GM12864 (cell line): ENCODE measurements at places on chromosomes 13 and 19.

GRCh38 chr19:1136201-1136600, 32.4 kb downstream of the GPX4 start:
- no peak for DNase-seq

- no peak for DNase-seq
Observed at GRCh38 chr19:4057931-4058692, 8.6 kb downstream of the ZBTB7A start.

- no peak for DNase-seq
Observed at GRCh38 chr13:113138792-113139551, 16.4 kb downstream of the F10 start.

- DNase-seq: no peak
Observed at GRCh38 chr19:46661735-46662592, 982 bp upstream of the DACT3 start.

- no peak for DNase-seq
Observed at GRCh38 chr19:18291590-18292461, 10.4 kb upstream of the JUND start.

DNA sequence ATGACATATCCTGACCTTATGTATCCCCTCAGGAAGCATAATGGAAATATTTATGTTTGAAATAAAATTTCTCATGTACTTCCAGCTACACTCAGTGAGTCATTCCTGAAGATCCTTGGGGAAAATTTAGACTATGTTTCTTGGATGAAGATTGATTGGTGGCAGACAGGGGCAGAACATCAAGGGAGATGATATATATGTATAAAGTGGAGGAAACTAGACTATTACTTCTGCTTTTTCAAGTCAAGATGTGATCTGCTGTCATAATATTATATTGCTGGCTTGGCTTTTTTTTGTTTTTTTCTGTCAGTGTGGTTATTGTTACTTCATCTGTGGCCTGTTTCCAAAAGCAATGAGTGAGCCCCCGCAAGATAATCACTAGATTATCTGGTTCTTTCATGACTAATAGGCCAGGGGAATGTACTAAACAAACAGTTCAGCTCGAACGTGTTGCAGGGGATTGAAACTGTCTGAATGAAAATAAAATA, 87.2 kb upstream of the TNFSF11 start:
- no peak for DNase-seq

- peak; percentile 82 for DNase-seq
Observed at GRCh38 chr19:41871573-41872383, 5.3 kb upstream of the CD79A start.

DNA sequence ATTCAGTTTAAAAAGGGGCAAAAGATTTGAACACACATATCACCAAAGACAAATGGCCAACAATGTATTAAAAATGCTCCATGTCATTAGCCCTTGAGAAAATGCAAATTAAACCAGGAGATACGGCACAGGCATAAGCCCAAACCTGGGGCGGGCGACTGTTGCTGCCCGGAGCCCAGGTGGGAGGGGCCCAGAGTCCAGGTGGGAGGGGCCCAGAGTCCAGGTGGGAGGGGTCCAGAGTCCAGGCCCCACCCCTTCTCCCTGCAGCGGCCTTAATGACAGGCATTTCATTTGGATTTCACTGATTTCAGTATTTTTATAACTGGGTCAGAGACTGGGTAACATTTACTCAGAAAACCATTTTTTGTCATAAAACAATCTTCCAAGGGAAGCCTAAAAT, 78.2 kb downstream of the RASA3 start:
- no peak for DNase-seq

GRCh38 chr19:41307954-41308449, 2.0 kb upstream of the CCDC97 start:
- DNase-seq: no peak

GRCh38 chr19:32404933-32405430, 588 bp upstream of the DPY19L3 start:
- DNase-seq: no peak

DNA sequence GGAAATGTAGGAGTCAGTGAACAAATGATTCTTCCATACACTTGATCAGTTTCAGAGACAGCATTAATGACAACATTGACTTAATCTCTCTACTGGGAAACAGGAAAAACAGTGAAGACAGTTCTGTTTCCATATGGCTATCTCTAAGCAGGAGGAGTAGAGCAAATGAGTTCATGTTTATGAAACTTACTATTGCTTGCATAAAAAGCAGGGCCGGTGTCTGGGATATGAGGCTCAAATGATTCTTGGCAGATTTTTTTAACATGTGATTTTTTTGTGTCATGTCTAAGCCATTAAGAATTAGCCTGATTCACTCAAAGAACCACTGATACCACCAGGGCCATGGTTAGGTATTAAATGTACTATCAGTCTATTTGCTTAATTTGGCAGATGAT, 141.9 kb downstream of the SLC7A1 start:
- DNase-seq: no peak

- no peak for DNase-seq
Observed at GRCh38 chr13:70593716-70594115, 485.5 kb upstream of the KLHL1 start.

- no peak for DNase-seq
Observed at GRCh38 chr13:73015805-73016204, 43.0 kb upstream of the KLF5 start.

- no peak for DNase-seq
Observed at GRCh38 chr13:40453351-40454021, 213.0 kb downstream of the FOXO1 start.

GRCh38 chr13:112996671-112997091, 27.7 kb downstream of the MCF2L start:
- no peak for DNase-seq

- peak; percentile 40 for DNase-seq
Observed at GRCh38 chr13:110593430-110594130, 21.8 kb upstream of the NAXD start.

DNA sequence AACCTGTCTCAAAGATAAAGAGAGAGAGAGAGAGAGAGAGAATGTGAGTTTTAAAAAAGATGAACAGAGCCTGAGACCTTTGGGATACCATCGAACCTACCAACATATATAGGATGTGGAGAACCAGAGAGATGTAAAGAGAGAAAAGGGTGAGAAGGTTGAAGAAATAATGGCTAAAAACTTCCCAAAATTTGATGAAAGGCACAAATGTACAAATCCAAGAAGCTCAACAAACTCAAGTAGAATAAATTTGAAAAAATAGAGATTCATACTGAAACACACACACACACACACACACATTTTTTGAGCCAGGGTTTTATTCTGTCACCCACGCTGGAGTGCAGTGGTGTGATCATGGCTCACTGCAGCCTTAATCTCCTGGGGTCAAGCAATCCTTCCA, 16.3 kb downstream of the ZNF558 start:
- DNase-seq: no peak

GRCh38 chr13:69959046-69959445, 148.6 kb upstream of the ATXN8OS start:
- no peak for DNase-seq

DNA sequence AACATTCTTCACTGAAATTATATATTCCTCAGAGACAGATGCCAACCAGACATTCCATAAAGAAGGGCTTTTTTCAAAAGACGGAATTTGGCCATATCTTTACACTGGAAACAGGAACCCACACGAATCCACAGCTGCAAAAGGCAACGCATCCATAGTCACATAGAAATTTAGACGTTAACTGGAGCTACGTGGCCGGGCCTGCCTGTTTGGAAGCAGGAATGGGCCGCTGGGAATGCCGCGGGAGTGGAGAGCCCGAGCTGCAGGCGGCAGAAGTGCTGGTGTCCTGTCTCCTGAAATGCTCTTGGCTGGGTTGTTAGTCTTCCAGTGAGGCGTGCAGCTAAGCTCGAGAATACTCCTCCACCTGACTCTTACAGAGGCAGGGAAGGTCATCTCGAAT, 122.2 kb downstream of the KL start:
- DNase-seq: no peak

DNA sequence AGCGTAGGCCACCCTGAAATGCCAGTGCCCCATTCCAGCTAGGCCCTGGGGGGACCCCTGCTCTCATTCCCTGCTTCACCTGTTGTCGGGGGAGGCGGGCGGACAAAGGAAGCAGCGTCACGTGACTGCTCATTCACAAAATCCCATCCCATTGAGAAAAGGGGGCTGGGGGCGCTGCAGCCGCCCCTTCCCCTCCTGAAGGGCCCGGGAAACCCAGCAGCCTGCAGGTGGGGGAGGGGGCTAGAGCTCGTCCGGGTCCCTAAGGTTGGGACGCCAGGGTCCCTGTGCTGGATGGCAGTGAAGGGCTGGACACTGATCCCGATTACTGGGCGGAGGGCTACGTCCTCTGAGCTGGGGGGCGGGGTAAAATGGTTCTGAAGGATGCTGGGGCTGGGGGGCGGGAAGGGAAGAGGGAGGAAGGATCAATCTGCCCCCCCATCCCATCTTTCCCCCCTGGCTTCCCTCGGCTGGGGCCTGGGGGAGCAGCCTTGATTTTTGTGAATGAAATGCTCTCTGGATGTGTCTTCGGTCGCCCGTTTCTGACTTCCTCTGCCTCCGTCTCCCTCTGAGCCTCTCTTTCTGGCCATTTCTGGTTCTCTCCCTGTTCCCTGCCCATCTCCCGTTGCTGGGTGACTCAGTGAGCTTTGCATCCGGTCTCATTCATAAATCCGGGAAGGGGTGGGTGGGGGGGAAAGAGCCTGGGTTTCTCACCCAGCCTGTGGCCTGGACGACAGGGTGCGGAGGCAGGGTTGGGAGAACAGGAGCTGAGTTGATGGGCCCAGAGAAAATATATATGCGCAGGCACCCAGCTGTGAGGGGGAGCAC, 816 bp downstream of the SPRED3 start:
- DNase-seq: no peak

DNA sequence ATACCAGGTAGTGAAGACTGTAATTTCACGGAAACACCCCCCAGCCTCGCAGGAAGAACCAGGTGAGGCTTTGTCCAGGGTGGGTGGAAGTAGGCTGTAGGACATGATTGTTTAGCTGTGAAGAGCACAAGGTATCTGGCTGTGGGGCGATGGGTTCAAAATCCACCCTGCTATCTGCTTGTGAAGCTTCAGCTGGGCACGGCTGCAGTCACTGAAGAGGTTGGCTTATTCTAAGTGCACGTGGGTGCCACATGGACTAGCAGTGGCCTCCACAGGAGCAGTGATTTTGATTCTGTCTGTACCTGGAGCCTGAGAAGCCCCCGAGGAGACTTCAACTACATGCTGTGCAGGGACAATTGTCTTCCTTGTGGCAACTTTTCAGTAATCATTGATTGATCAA, 254.1 kb downstream of the FGF9 start:
- DNase-seq: no peak

DNA sequence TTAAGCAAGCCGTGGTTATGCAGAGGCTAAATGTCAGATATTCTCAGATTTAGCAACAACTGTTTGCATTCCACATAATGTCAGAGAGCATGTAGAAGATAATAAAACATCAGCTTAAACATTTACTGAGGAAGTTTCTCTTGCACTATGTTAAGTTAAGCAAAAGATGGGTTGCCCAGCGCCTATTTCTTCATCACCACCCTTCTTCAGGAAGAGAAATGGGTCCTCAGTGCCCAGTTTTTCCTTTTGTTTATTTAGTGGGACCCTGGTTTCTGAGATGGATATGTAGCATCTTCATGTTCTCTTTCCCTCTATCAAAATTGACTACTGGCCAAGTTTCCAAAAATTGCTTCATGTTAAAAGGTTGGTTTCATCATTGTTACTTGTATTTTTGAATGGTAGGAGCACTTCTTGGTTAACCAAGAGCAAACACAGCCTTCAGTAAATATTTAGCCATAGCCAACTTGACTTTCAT, 356.8 kb downstream of the RFC3 start:
- no peak for DNase-seq

DNA sequence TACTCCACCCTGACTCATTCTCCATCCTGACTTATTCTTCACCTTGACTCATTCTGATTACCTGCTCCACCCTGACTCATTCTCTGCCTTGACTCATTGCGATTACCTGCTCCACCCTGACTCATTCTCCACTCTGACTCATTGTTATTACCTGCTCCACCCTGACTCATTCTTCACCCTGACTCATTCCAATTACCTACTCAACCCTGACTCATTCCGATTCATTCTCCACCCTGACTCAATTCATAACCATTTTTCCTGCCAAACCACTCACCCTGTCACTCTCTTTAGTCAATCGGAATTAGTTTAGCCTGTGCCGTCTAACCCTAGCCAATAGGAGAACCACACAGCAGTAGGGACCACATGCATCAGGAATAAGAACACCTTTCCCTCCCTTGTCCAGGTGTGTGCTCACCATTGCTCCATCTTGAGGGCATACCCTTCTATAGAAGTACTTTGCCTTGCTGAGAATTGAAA, 1227.4 kb upstream of the PCDH20 start:
- peak; percentile 13 for DNase-seq
